ENCODE measurements at places on chromosomes 12 and 14. TPM values are rescaled to one million over a fixed set of nuclear protein-coding genes. Genes with fewer than 3 reads are reported as not detected.

- no peak for DNase-seq
Observed at GRCh38 chr14:55747186-55747585, 167.2 kb downstream of the KTN1 start.

DNA sequence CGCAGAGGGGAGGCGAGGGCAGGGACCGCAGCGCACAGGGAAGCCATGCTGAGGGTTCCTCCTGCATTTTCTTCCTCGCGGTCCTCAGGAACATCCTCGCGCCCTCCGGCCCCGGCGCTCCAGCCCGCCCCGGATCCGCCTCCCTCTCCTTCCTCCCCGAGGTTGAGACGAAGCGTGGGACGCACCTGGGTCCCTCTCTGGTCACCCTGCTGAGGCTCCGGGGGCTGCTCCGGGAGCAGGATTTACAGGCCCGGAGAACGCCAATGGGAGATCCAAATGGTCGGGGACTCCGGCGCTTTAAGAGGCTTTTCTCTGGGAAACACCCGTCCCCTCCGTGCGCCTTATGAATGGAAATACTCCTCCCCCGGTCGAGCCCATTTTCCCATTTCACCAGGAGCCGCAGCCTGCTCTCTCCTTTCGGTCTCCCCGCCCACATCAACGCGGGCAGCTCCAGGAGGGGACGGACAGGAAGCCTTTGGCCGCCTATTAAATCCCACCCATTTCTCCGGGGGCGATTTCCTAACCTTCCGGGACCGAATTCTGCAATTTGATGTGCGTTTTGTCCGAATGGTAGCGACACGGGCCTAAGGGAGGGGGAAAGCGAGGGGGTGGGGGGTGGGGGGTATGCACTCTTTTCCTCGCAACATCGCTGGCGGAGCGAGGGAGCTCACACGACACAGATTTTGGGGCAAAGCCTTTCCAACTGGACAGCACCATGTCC is at the start of gene UNC79:
TSS of gene UNC79 (plus strand) at position 625 of the 721 bp plus-strand sequence. CDS start at position 716, 91 bp downstream.
- peak; percentile 65 for DNase-seq

DNA sequence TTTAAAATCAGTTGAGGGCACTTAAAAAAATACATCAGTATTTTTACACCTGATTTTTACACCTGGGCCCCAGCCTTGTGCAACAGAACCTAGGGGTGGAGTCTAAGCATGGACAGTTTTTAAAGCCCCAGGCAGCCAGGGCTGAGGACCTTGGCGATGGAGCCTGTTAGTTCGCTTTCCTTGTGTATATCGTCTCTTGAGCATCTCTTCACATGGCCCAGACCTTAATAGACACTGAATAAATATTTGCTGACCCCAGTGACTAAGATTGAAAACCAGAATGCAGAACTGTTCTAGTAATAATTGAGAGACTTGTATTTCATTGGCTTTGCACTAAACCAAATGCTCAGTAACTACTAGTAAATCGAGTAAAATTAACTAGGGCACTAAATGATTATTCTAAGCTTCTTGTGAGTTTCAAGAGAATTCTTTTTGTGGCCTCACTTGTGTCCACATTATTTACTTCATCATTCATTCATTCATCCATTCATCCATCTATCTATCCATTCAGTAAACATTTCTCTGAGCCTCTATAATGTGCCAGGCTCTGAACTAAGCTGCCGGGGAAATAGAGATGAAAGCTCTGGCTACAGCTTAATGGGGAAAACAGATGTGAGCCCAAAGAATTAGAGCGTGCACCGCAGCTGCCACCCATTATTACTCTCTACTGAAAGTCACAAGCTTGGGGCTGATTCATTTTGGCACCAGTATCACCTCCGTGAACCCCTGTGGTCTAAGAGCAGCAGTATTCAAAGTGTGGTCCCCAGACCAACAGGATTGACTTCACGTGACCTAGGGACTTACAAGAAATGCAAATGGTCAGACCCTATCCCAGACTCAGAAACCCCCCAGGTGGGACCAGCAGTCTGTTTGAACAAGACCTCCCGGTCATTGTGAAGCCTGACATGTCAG is 30.7 kb upstream of the BCL7A start:
- DNase-seq = peak; percentile 77

DNA sequence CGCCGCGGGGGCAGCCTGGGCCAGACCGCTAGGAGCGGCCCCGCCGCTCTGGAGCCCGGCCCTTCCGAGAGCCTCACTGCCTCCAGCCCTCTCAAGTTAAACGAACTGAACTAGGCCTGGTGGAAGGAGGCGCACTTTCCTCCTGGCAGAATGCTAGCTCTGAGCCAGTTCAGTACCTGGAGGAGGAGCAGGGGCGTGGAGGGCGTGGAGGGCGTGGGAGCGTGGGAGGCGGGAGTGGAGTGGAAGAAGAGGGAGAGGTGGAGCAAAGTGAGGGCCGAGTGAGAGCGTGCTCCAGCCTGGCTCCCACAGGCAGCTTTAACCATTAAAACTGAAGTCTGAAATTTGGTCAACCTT is 5.3 kb downstream of the LTB4R start:
- peak; percentile 73 for DNase-seq

DNA sequence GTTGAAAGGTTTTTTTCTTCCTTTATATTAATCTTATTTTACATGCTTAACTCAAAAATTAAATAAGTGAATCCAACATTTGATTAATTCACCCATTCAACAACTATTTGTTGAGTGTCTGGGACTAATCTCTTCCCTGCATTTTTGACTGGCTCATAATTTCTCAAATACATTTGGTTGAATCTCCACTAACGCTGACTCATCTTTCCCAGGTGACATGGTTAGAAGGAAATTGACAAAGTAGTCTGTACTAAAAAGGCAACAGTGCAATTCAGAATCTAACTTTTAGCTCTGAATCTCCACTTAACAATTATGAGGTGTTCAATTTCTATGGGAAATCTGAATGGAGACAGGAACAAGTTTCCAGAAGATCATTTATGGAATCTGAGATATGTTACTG is 88.9 kb downstream of the LIN7A start:
- DNase-seq = no peak

GRCh38 chr12:111143271-111143670 is 222.9 kb upstream of the MYL2 start:
- DNase-seq = no peak

DNA sequence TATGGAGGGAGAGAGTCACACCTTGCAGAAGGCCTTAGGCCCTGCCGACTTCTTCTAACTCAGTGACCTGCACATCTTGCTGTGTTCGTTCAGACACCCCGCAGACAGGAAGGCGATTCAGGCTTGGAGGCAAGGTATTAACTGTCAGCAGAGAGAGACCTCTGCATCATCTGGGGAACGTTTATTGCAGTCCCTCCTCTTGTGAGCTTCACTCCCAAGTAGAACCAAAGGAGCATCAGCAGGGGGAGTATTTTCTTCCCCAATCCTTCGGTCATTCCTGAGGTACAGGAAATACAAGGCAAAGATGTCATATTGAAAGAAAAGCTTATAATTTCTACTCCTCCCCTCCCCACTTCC is 217.9 kb downstream of the CRADD start:
- no peak for DNase-seq

DNA sequence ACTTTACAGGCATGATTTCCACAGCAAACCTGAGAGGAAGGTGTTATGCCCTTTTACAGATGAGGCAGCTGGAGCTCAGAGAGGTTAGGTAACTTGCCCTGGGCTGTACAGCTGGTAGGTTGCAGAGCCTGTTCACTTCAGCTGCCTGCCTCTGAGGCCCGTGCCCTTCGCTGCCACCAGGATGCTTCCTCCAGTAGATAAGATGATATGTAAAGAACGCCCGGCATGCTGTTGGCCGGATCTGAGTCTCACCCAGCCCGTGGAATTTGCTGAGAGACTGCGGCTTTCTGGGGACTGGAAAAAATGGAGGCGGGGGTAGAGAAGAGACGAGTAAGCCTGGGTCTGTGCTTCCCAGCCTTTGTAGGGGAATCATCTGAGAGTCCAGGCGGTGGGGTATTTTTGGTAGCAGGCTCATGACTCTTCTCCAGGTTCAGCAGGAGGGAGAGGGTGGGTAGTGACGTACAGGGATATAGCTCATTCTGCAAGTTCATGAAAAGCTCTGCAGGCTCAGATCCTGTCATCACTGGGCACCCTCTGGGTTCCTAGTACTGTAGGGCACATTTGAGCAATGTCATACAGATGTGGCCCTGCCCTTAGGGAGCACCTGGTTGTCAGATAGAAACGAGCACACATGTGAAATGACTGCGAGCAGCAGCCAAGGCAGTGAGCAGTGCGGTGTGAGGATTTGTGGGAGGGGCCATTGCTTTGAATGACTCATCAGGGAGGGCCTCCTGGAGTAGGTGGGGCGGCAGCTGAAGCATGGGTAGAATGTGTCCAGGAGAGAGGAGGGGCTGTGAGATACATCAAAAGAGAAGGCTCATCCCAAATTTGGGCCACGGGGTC is 159.4 kb downstream of the TSPAN9 start:
- peak; percentile 92 for DNase-seq

DNA sequence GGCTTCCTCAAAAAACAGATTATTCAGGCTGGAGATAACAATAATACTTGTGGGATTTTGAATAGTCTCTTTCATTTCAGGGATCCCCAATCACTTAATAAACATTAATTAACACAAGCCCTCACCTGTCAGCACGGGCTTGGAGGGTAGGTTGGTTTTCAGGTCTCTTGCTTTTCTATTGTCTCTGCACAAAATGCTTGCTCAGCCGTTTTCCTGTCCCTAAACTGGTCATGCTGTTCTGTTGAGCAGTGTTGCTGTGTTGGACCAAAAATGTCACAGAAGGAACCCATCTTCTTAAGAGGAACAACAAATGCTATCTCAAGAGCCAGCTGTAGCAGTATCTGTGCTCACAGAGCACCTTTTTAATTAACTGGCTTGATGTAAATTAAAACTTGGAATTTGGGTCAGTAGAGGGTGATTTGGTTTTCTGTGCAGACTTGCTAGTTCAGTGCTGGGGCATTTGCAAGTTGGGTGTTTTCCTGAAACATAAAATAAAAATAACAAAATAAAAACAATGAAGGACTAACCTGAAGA is 231.8 kb upstream of the CRY1 start:
- DNase-seq = peak; percentile 58

DNA sequence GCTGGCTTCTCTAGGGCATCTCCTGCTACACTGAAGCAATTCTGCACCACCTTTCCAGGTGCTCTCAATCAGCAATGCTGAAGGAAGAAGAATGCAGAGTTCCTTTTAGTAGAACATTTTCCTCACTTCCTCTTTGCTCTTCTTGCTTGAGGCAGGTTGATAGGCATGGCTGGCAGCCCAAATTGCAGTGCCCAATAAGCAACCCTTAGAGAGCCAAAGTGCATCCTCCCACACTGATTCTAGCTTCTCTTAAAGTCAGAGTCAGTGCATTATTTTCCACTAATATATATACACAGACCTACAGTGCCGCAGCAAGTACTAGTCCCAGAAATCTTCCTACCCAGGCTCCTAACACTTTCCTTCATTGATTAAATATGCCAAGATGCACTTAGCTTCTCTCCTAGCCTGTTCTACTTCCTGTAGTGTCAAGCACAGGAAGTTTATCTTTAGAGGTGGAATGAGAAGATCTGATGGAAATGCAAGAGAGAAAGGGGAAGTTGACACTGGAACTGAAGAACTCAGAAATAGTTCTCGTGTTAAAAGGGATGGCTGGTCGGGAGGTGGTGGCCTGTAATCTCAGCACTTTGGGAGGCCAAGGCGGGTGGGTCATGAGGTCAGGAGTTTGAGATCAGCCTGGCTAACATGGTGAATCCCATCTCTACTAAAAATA is 132.7 kb downstream of the SSPN start:
- no peak for DNase-seq

- no peak for DNase-seq
Observed at GRCh38 chr14:79542121-79542520, 669.2 kb downstream of the DIO2 start.

The DPPA3 gene
- total RNA-seq = not detected

The PABPN1 gene
- 51.9 TPM for total RNA-seq

The GLI1 gene
- total RNA-seq = 0.29 TPM

The GPR68 gene
- total RNA-seq = 8.5 TPM

The ACSM4 gene
- total RNA-seq = not detected

The KRR1 gene
- 37.4 TPM for total RNA-seq

The CYP46A1 gene
- total RNA-seq = 0.59 TPM

The LALBA gene
- total RNA-seq = not detected
